ENCODE measurements at places on chromosomes 6 and 20.

DNA sequence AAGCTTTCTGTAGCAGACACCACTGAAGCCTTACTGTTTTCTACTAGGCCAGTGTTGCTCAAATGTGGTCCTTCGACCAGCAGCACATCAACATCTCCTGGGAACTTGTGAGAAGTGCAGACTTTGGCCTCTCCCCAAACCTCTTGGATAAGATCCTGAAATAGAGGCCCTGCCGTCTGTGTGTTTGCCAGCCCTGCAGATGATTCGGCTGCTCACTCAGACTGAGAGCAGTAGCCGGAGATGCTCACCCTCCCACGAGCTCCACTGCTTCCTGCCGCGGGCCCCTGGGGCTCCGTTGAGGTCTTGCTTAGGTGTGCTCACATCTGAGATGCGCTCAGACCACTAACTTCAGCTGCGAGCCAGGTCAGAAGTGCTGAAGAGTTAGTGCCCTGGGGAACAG lies 129.5 kb upstream of the SSTR4 start:
- no peak for DNase-seq

DNA sequence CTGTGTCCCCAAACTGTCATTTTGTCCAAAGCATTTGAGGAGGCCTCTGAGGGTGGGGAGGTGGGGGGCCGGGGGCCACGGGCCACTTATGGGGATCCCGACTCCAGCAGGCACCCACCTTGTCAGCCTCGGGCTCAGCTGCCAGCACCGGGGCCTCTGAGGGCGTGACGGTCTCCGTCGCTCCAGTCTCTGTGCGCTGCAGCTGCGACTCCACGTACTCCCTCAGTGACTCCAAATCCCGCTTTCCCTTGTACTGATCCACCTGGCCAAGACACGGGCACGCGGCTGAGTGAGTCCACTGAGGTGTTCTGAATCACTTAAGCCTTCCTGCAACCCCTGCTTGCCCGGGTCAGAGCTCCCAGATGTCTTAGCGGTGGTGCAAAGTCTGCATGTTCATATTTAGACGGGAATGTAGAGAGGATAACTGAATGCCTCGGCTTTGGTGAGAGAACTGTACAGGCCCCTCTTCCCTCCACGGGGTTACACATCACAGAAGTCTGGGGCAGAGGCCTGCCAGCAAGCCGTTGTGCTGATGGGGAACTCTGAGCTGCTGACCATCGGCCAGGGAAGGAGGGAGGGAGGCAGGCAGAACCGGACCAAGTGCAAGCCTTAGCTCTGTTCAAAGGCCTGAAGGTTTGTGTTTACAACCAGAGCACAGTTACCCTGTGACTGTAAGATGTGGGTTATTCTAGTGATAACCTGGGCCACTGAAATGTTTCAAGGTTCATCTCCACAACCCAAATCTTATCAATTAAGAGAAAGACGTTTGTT lies 21.8 kb downstream of the TXNDC5 start:
- DNase-seq, result no peak

- DNase-seq, result peak; percentile 16
These were observed 115.4 kb downstream of the OPRM1 start for GRCh38 chr6:154154389-154154967.

DNA sequence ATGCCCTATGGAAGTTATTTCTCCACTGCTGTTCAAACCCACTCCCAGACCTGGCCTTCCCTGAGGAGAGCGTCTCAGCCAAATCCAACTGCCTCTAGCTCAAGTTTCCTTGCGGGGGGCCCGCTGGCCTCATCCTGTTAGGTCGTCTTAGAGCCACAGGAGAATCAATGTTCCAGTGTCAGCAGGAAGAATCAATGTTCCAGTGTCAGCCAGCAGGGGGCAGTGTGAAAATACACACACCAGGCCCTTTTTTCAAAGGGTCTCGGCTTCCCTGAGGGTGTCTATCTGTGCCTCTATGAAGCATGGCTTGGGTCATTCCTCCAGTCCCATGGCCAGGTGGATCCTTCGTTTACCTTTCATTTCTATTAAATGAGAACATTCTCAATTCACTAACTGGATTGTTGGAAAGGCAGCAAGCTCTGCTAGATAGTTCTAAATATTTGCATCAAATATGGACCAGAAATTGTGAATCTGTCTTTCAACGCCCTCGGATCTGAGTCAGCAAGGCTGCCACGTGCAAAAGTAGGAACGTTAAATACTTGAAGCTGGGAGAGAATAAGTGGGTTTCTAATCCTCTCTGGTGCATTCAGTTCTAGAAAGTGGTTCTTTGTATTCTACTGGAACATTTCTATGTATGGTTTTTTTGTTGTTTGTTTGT lies 19.2 kb downstream of the PRND start:
- DNase-seq, result no peak

Data from NCI-H187 (cell line).